Foreskin keratinocyte (primary cell): ENCODE measurements at places on chromosomes 12 and 14. TPM values are rescaled to one million over a fixed set of nuclear protein-coding genes. Genes with fewer than 3 reads are reported as not detected.

Gene KLRB1
- total RNA-seq: not detected in 2 replicates

Gene FAM161B
- 1.6 and 2.2 TPM in 2 replicates for total RNA-seq

Gene CCDC184
- 0.35 and 1.4 TPM in 2 replicates for total RNA-seq

Gene SPX
- total RNA-seq: 0.18 and 0.31 TPM in 2 replicates

Gene PTCSC3
- total RNA-seq: not detected in 2 replicates

Gene OR4L1
- not detected in 2 replicates for total RNA-seq
